Activated CD8-positive, alpha-beta memory T cell treated with anti-CD3 and anti-CD28 coated beads for 48 hours (primary cell): ENCODE measurements at places on chromosomes 1 and 21.

GRCh38 chr1:17999884-18000283 is 107.7 kb upstream of the IGSF21 start:
- DNase-seq, result no peak

DNA sequence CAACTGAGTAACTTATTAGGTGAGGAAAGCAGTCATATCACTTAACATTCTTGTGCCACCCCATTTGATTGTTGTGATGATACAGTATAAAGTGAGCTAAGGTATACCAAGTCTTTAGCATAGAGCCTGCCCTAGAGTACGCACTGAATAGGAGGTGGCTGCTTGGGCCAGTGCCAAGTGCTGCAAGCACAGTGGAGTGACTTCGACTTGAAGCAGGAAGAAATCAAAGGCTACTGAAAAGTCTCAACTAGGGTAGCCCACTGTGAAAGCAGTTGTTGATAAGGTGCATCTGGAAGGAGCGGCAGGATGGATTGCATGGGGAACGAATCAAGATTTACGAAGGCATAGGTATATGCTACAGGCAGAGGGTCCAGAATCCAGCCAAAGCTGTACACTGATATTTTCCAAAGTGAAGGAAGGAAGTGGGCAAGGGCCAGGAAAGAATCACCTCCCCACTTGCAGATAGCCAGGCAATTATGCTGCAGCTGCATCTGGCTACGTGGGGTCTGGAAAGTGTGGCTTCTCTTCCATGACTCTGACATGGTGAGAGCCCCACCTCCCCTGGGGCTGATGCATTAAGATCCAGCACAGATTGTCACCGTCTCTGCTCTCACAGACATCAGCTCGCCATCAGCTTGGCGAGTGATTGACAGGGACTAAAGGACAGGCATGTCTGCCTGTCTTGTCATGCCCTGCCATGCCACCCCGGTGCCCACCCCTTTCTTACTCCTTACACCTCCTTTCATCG is 287.0 kb upstream of the PLXNA2 start:
- no peak for DNase-seq

DNA sequence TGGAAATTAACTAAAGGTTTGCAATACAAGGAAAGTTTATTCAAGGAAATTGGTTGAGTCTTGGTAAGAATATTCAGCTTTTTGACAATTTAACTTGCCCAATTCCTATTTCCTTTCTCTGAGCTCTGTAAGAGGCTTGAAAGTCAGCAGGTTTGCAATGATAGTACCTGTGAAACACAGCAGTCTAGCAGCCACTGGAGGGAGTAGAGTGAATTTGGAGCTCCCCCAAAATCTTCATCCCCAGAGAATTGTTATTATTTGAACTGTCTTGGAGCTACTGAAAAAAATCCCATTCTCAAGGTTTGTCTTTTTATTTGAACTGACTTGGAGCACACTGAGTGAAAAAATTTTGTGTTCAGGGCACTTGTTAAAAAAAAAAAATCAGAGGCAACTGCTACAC is 654.2 kb upstream of the PKN2 start:
- no peak for DNase-seq

DNA sequence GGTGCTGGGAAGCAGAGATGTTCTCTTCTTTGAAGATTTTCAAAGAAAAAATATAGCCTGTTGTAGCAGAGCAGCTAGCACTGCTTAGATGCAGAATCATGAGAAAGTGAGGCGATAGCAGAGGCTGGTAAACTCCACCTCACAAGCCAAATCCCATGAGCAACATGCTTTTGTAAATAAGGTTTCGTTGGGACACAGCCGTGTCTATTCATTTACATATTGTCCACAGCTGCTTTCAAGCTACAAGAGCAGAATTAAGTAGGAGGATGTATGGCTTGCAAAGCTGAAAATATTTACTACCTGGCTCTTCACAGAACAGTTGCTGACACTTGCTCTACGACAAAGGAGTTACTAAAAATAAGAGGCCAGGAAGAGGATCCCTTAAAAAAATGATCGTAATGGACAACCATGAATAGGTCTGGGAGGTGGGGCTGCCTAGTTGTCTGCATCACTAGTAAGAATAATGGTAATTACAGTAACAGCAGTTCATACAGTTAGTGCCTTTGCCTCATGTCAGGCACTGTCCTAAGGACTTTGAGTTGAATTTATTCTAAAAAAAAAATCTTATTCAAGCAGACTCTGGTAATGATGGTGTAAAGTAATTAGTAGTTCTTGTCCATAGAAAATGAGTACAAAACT is 622.0 kb downstream of the KIF26B start:
- DNase-seq, result no peak

- no peak for DNase-seq
These were observed 304.0 kb downstream of the HHIPL2 start for GRCh38 chr1:222243902-222244301.

DNA sequence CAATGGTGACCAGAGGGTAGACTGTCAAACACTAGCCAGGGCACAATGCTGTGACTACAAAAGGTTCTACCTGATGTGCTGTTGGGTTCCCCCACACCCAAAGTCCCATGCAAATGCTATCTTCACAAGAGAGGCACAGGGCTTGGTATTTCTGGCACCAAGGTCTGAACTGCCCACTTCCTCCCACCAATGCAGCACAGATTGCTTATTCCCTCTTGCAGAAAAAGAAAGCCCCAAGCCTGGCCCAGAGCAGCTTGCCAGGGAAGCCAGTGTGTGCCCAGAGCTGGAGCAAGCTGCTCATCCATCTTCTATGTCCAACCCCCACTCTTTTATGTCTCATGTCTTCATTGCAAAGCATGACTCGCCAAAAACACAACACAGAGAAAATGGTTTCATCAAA is 149.4 kb upstream of the CAMK1G start:
- DNase-seq, result no peak

GRCh38 chr1:98417820-98418219 is 243.7 kb upstream of the SNX7 start:
- DNase-seq, result no peak

GRCh38 chr1:220616836-220617235 is 73.3 kb upstream of the C1orf115 start:
- no peak for DNase-seq

DNA sequence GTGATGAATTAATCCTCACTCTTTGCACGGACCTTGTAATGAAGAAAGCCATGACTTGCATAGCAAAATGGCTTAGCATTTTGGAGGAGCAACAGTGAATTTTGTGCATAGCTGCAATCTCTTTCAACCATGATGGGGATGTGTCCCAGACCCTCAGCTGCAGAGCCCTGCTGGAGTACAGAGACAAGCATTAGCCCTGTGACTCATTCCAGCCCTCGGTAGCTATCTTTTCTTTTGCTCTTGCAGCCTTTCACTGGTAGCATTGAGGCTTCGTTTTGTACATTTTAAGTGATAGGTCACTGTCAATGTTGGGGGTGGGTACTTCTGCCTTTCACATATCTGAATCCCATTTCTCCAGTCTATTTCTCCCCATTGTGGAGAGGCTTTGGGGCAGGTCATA is 58.4 kb downstream of the SLC35F3 start:
- no peak for DNase-seq

DNA sequence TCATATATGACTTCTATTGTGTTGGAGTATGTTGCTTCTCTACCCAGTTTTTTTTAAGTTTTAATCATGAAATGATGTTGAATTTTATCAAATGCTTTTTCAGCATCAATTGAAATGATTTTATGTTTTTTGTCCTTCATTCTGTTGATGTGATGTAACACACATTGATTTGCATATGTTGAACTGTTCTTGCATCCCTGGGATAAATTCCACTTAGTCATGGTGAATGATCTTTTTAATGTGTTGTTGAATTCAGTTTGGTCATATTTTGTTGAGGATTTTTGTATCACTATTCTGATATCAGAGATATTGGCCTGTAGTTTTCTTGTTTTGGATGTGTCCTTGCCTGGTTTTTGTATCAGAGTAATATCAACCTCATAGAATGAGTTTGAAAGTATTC is 46.6 kb upstream of the CD55 start:
- DNase-seq, result no peak

GRCh38 chr21:31524140-31524539 is 135.4 kb upstream of the SOD1 start:
- no peak for DNase-seq
